ENCODE measurements at places on chromosomes 16 and 17.

- DNase-seq = no peak
Observed at GRCh38 chr17:62860962-62861873, 53.1 kb upstream of the MARCHF10 start.

- DNase-seq = no peak
Observed at GRCh38 chr16:73020409-73020884, 27.5 kb downstream of the ZFHX3 start.

DNA sequence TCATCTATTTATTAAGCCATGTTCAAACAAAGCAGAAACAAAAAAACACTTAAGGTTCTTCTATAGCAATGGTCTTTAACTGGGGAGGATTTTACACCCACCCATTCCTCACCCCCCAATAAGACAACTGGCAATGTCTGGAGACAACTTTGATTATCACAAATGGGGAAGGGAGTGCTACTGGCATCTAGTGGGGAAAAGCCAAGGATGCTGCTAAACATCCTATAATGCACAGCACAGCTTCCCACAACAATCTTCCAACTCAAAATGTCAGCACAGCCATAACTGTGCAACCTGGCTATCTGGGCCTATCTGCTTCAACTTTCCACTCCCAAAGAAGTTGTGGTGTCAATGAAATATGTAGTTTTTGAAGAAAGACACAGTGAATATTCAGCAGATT lies 1044.4 kb downstream of the CDH8 start:
- no peak for DNase-seq

DNA sequence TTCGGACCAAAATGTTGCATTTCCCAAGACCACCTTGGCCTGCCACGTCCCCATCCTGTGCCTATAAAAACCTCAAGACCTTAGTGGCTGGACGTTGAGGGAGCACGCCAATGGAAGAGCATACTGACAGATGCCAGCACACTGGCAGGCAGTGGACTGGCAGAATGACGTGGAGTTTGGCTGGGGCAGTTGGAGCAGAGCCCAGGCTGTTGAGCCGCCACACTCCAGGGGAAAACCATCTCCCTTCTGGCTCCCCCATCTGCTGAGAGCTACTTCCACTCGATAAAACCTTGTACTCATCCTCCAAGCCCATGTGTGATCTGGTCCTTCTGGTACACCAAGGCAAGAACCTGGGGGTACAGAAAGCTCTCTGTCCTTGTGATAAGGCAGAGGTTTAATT lies 494.1 kb downstream of the CDH11 start:
- no peak for DNase-seq

DNA sequence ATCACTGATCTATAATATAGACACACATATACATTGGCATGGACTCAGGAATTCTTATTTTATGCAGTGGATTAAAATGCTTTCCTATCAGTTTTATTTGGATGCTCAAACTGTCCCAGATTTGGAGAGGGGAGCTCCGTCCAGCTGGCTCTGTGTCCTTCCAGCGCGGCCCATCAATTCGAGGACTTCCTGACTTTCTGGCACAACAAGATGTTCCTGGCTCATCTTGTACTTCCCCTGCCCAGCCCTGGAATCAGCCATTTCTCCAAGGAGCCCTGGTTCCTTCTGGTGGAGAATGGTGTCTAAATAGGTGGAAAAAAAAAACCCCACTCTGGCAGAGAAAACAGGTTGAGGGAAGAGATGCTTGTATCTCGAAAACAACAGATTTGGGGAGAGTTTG lies 94.5 kb downstream of the CRISPLD2 start:
- no peak for DNase-seq

- DNase-seq = no peak
Observed at GRCh38 chr16:79599837-79600637, 500 bp downstream of the MAF start.

DNA sequence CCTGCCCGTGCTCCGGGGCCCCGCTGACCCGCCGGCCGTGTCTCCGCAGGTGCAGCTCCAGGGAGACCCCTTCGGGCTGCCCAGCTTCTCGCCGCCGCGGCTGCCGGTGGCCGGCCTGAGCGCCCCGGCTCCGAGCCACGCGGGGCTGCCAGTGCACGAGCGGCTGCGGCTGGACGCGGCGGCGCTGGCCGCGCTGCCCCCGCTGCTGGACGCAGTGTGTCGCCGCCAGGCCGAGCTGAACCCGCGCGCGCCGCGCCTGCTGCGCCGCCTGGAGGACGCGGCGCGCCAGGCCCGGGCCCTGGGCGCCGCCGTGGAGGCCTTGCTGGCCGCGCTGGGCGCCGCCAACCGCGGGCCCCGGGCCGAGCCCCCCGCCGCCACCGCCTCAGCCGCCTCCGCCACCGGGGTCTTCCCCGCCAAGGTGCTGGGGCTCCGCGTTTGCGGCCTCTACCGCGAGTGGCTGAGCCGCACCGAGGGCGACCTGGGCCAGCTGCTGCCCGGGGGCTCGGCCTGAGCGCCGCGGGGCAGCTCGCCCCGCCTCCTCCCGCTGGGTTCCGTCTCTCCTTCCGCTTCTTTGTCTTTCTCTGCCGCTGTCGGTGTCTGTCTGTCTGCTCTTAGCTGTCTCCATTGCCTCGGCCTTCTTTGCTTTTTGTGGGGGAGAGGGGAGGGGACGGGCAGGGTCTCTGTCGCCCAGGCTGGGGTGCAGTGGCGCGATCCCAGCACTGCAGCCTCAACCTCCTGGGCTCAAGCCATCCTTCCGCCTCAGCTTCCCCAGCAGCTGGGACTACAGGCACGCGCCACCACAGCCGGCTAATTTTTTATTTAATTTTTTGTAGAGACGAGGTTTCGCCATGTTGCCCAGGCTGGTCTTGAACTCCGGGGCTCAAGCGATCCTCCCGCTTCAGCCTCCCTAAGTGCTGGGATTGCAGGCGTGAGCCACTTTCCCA lies 5.9 kb downstream of the CTF1 start:
- DNase-seq = no peak

GRCh38 chr17:58172369-58173071 lies 5.7 kb downstream of the OR4D2 start:
- DNase-seq = no peak

- no peak for DNase-seq
Observed at GRCh38 chr17:71919186-71919585, 201.6 kb upstream of the SOX9 start.

GRCh38 chr17:14004927-14005620 lies 64.2 kb upstream of the COX10 start:
- no peak for DNase-seq

DNA sequence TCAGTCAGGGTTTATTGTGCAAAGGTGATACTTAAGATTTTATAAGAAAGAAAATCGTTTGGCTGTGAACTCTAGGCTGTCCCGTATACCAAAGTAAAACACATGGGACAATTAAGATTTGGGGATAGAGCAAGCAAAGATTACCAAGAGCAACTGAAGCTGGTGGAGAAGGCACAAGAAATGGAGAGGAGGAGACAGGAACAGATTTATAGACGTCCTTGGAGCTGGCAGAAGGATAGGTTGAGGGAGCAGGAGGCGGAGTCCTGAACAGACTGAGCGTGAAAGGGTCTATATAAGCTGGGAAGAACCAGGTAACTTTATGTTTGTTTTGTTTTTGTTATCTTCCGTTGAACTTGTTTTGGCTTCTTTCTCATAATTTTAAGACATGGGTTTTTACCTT lies 3.8 kb downstream of the TNRC6C start:
- no peak for DNase-seq

- DNase-seq = no peak
Observed at GRCh38 chr17:82428546-82428945, 10.2 kb upstream of the OGFOD3 start.

GRCh38 chr16:73022534-73022933 lies 25.4 kb downstream of the ZFHX3 start:
- no peak for DNase-seq

GRCh38 chr16:48501516-48502377 lies 108.2 kb downstream of the N4BP1 start:
- no peak for DNase-seq

DNA sequence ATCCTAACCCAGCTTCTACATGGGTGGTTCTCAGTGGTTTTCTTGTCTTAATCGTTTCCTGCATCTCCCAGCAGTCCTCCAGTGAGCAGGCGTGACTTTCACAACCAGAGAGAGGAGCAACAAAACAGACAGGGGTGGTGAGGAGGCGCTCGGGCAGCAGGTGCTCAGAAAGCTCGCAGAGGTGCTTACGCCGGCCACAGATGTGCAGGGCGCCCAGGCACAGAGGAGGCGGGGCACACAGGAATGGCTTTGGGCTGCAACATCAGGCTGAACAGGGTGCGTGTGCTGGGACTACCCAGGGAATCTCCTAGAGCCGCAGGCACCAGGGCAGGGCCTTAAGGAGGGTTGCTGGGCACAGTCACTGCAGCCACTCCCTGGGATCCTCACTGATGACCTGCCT lies 32.6 kb downstream of the KLHDC4 start:
- no peak for DNase-seq

- no peak for DNase-seq
Observed at GRCh38 chr16:29653471-29653870, 9.6 kb upstream of the SPN start.

GRCh38 chr16:87101903-87102302 lies 215.3 kb downstream of the C16orf95 start:
- no peak for DNase-seq

- DNase-seq = no peak
Observed at GRCh38 chr17:28946239-28946638, 5.1 kb downstream of the PHF12 start.

DNA sequence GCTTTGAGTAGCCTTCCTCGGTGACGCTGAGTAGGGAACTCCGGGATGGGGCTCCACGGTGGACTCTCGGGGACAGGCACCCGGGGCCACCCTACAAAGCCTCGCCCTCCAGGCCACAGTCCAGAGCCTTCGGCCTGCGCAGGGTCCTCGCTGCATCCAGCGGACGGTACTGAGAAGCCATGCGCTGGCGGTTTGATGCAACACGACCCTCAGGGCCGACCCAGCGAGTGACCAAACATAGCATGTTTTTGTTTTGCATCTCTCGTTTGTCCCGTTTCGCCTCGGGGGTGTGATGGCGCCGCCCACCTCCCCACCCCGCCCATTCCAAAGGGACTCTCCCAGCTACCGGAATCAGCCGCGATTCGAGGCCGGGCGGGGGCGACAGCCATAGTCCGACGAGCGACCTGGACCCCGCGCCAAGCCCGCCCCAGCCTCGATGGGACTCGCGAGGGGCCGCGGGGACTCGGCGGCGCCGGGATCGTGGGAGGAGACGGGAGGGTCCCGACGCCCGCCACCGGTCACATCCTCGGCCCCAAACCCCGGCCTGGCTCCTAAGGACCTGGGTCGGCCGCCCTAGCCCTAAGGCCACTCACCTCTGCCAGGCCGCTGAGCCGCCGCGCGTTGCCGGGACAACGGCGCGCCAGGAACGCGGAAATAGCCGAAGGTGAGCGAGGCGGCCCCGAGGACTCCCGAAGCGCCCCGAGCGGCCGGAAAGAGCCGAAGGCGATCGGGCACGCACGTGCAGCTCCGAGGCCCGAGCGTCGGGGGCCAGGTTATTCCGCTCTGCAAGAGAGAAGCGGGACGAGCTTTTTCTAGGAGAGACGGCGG lies 1.6 kb downstream of the IFT140 start:
- peak; percentile 79 for DNase-seq

- DNase-seq = peak; percentile 51
Observed at GRCh38 chr17:68346448-68346847, 55.2 kb downstream of the ARSG start.

DNA sequence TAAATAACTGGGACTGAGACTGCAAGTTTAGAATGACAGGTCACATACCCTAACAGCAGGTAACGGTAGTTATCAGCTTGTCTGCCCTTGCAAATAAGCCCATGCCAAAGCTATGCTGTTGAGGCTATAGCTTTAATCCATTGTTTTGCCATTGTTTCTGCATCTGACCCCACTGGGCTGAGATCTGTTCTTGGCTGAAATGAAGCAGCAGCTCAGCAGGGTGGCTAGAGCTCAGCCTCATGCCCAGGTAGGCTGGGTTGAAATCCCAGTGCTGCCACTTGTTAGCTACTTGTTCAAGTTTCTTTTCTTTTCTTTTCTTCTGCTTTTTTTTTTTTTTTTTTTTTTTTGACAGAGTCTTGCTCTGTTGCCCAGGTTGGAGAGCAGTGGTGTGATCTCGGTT lies 40.1 kb downstream of the NKD1 start:
- no peak for DNase-seq

DNA sequence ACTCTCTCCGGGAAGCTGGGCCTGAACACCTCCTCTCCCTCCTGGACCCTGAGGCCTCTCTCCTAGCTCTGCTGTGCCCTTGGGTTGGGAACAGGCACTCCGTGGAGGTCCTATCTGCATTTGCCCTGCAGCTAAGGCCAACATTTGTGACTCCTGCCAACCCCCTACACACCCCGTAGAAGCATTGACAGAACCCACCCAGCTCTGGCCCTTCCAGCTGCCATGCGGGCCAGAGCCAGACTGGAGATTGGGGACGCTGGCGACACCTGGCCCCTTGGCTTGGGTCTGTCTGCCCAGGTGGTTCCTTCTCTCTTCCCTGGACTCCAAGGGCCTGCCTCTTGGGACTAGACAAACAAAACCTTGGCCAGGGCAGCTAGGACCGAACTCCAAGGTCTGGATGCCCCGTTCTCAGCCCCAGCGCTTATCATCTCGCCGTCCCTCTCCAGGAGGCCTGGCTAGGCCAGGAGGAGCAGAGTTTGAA lies 644 bp upstream of the RHBDF2 start:
- DNase-seq = no peak

DNA sequence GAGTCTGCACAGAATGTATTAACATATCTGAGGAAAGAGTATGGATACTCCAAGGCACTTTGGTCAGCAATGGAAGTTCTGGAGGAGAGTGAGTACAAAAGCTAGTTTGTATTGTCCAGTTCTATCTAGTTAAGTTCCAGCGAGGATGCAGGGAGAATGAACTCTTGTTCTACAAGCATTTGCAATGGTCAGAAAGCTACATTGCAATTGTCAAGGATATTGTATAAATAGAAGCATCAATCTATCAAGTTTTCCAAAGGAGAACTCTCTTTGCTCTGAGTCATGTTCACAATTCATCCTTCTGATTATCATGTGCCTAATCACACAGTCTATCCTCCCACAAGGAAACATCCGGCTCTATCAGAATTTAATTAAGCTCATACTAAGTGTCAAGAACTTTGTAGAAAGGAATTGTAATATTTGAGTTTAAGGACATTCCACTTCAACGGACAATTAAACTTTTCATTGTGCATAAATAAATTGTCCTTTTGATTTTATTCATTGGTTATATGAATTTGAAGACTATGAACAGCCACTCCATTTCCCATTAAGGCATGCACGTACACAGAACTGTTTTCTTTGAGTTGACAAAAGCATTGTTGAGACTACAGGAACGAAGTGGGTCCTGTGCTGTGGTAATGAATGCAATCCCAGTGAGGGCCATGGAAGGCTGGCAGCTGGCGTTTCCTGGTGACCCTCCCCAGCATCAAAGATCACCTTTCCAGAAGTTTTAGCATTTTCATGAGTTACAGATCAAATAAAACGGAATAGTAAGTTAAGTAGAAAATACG lies 973.5 kb upstream of the GOT2 start:
- no peak for DNase-seq

GRCh38 chr17:63735691-63736090 lies 5.9 kb downstream of the STRADA start:
- no peak for DNase-seq

- no peak for DNase-seq
Observed at GRCh38 chr17:38709104-38709820, 4.2 kb downstream of the MLLT6 start.

GRCh38 chr17:73924114-73924908 lies 279.2 kb upstream of the RPL38 start:
- no peak for DNase-seq

- no peak for DNase-seq
Observed at GRCh38 chr17:5226940-5227878, 7.5 kb downstream of the SCIMP start.

GRCh38 chr16:67226295-67226803 lies 581 bp upstream of the TMEM208 start:
- DNase-seq = no peak

Data from activated CD8-positive, alpha-beta memory T cell treated with anti-CD3 and anti-CD28 coated beads for 48 hours (primary cell).